Left lung (tissue), 14 donors: ENCODE measurements at places on chromosomes 2 and 18. TPM values are rescaled to one million over a fixed set of nuclear protein-coding genes. Genes with fewer than 3 reads are reported as not detected.

The PLGLB2 gene
- 4.4 TPM for total RNA-seq

The OR6B2 gene
- total RNA-seq, result not detected

The ACTR1B gene
- 67.2 TPM for total RNA-seq

The MAL gene
- total RNA-seq, result 13.6 TPM

The SULT1C3 gene
- not detected for total RNA-seq

The CHRNG gene
- total RNA-seq, result not detected

The ZBTB7C gene
- 8.7 TPM for total RNA-seq

The CNDP1 gene
- total RNA-seq, result not detected

The CABYR gene
- total RNA-seq, result 2.9 TPM

GRCh38 chr2:96839293-96839874 lies 4.4 kb downstream of the ANKRD23 start:
- H3K36me3 ChIP-seq, result no peaks in the 10 kb centered on the region
- no peaks in the 10 kb centered on the region for H3K4me1 ChIP-seq
- peak; percentile 82 for DNase-seq
- H3K4me3 ChIP-seq, result no peak overlapping the region
- H3K27ac ChIP-seq, result no peak overlapping the region

- H3K36me3 ChIP-seq, result no peaks in the 10 kb centered on the region
- DNase-seq, result no peak
- H3K4me1 ChIP-seq, result peaks cover 13% of the 10 kb centered on the region
- no peak overlapping the region for H3K4me3 ChIP-seq
- no peaks in the 10 kb centered on the region for H3K27me3 ChIP-seq
- peak overlapping the region; percentile 71 for H3K27ac ChIP-seq
These were observed 677.6 kb downstream of the IRS1 start for GRCh38 chr2:226122041-226122440.

DNA sequence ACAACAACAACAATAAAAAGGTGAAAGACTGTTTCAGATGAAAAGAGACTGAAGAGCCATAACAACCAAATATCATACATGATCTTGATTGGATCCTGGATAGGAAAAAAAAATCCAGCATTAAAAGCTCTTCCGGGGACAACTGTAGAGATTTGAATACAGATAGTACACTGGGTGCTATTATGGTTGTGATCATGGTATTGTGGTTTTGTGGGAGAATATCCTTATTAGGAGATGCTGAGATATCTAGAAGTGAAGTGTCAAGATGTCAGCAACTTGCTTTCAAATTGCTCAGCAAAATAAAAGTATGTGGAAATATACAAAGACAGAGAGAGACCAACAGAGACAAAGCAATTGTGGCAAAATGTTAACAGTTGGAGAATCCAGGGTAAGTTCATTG lies 15.5 kb upstream of the SPATA3 start:
- no peak overlapping the region for H3K4me3 ChIP-seq
- no peaks in the 10 kb centered on the region for H3K27me3 ChIP-seq
- no peak overlapping the region for H3K27ac ChIP-seq
- no peaks in the 10 kb centered on the region for H3K4me1 ChIP-seq
- H3K36me3 ChIP-seq, result no peaks in the 10 kb centered on the region

DNA sequence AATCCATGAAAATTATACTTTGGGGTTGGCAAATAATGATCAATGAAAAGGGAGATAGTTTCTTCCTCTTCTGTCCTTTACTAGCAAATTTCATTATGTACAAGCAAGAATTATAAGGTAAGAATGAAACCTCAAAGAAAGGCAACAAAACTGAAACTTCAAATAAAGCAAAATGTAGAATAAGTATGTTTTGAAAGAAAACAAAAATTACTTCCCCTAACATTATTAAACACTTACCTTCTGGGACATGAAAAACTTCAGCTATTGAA lies 29.4 kb downstream of the THADA start:
- H3K27ac ChIP-seq, result no peak overlapping the region
- H3K27me3 ChIP-seq, result no peaks in the 10 kb centered on the region
- no peak overlapping the region for H3K4me3 ChIP-seq
- H3K36me3 ChIP-seq, result peaks cover 82% of the 10 kb centered on the region

DNA sequence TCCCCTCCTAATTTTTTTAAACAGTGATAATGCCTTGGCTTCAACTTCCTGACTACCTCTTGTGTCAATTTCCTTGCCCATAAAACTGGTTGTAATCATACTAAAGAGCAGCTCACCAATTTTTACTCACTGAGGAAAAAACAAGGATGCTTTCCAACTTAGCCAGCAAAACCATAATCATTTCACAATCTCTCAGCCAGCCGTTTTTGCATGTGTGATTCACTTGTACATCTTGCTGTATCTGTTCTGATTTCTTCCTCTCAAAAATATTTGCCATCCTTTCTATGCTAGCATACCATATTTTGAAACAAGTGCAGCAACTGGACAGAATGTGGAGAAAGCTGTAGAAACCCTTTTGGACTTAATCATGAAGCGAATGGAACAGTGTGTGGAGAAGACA lies 60.7 kb downstream of the RAB27B start:
- H3K4me1 ChIP-seq, result no peaks in the 10 kb centered on the region
- no peak overlapping the region for H3K27ac ChIP-seq
- no peak overlapping the region for H3K4me3 ChIP-seq
- DNase-seq, result no peak

DNA sequence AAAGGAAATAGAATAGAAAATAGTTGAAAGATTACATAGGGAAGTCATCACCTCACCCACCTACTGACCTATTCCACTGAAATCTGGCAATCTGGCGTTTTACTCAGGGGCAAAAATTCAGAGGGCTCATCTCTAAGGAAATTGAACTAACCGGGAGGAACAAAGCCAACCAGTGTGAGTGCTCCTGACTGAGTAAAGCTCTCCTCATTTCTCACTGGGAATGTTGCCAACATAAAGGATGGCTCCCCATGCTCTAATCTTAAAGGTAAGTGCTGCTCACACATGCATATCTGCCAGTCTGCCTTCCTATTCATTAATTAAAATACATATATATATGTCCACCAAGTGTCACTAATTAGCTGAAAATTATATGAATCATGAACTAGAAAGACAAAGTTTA lies 13.5 kb upstream of the DOK6 start:
- DNase-seq, result no peak
- no peak overlapping the region for H3K27ac ChIP-seq
- no peak overlapping the region for H3K4me3 ChIP-seq

DNA sequence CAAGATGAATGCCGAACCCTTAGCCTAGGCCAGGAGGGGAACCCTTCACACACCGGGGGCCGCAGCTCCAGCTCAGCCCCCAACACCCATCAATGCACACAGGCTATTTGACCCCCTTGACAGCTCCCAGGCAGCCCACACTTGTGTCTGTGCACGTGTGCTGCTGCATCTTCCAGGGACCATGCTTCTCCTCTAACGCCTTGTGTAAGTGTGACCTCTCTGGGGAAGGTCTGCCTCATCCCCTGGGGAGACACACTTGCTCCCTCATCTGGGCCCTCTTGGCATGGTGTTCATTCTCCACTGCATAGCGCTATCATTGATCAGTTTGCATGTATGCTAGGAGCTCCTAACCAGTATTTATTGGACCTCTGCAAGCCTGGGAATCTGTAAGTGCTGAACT lies 120.0 kb upstream of the FHL2 start:
- H3K27me3 ChIP-seq, result no peaks in the 10 kb centered on the region
- H3K27ac ChIP-seq, result no peak overlapping the region
- no peak overlapping the region for H3K4me3 ChIP-seq
- DNase-seq, result no peak
- H3K4me1 ChIP-seq, result no peaks in the 10 kb centered on the region

DNA sequence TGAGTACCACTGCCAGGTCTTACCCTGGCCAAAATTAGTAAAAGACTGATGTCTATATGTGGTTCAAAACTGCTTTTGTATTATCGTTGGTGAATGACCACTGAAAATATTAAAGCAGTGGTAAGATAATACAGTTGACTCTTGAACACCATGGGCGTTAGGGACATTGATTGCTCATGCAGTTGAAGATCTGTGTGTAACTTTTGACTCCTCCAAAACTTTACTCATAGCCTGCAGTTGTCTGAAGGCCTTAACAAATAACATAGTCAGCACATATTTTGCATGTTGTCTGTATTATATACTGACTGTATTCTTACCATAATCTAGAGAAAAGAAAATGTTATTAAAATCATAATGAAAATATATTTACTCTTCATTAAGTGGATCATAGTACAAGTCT lies 5.8 kb upstream of the ANKRD12 start:
- DNase-seq, result no peak
- no peak overlapping the region for H3K4me3 ChIP-seq
- no peaks in the 10 kb centered on the region for H3K36me3 ChIP-seq
- peaks cover 40% of the 10 kb centered on the region for H3K4me1 ChIP-seq
- H3K27me3 ChIP-seq, result no peaks in the 10 kb centered on the region
- H3K27ac ChIP-seq, result no peak overlapping the region

DNA sequence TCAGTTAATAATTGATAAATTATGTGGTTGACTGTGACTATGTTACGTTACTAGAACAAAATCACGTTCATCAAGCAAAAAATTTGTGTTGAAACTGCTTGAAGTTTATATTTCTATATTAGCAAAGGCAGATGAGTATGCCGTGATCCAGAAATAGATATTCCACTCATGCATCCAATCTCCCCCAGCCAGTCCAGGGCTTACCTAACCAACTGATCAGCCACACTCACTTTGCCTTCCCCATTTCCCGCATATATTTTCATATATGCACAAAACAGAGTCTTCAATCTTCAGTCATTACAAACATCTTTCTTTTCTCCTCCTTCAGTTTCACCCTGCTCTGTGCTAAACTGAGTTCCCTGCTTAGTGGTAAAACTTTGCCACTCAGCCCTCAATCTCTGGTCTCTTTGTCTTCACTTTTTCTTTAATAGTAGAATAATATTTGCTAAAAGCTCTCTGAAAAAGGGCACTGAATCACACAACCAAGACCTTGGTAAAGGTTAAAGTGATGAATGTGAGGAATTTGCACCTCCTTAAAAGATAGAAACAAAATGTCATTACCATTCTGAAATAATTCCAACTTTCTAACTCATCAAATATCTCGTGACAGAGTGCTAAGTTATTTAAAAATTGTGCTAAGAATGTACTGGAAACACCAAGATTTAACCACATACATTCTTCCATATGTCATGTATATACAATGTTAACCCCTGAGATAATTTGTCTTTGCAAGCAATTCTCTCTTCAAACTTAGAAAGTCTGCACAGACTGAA lies 893.2 kb upstream of the CRIM1 start:
- no peak for DNase-seq
- H3K36me3 ChIP-seq, result no peaks in the 10 kb centered on the region
- H3K4me1 ChIP-seq, result no peaks in the 10 kb centered on the region
- no peak overlapping the region for H3K27ac ChIP-seq

DNA sequence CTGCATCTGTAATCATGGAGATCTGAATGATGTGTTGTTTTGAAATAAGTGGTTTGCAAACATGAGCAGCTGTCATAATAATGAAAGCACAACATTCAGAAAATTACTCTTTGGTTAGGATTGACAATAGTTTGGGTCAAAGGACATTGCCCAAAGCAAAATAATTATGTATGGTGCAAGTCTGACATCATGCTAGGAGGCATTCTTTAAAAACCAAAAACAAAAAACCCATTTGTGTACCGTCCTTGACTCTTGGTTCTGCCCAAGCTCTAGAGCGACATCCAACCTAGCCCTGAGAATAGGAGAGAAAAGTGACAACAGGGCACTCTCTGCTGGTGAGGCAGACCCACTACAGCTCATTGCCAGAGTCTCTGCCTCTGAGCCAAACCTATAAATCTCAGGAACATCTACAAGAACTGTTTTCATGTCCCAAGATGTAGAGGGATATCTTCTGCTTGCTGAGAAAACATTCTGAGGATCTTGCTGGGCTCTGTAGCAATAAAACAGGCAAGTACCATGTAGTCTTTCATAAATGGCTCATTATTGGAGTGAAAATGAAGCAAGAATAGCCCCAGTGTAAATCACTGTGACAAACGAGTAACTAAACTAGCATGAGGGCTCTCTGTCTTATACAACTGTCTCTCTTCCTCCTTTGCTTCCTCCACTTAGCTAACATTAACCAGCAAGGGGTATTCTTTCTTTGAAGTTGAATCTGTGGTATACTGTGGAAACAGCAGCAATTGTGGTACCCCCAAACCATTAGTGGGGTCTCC lies 266.8 kb upstream of the CXCR4 start:
- no peak overlapping the region for H3K4me3 ChIP-seq
- no peaks in the 10 kb centered on the region for H3K27me3 ChIP-seq
- no peak overlapping the region for H3K27ac ChIP-seq

GRCh38 chr2:54274781-54275242 lies 18.8 kb upstream of the TSPYL6 start:
- no peaks in the 10 kb centered on the region for H3K36me3 ChIP-seq
- H3K4me1 ChIP-seq, result no peaks in the 10 kb centered on the region
- H3K4me3 ChIP-seq, result no peak overlapping the region
- no peak for DNase-seq
- no peak overlapping the region for H3K27ac ChIP-seq

- no peaks in the 10 kb centered on the region for H3K27me3 ChIP-seq
- no peak for DNase-seq
- H3K4me3 ChIP-seq, result no peak overlapping the region
- no peaks in the 10 kb centered on the region for H3K36me3 ChIP-seq
These were observed 37.7 kb upstream of the GPR155 start for GRCh38 chr2:174524527-174524926.

- H3K36me3 ChIP-seq, result no peaks in the 10 kb centered on the region
- H3K27ac ChIP-seq, result no peak overlapping the region
- H3K27me3 ChIP-seq, result no peaks in the 10 kb centered on the region
- H3K4me1 ChIP-seq, result no peaks in the 10 kb centered on the region
- DNase-seq, result no peak
- no peak overlapping the region for H3K4me3 ChIP-seq
These were observed 41.9 kb downstream of the ZNF521 start for GRCh38 chr18:25310045-25310444.

- peak overlapping the region; percentile 87 for H3K27ac ChIP-seq
- no peaks in the 10 kb centered on the region for H3K27me3 ChIP-seq
- H3K36me3 ChIP-seq, result no peaks in the 10 kb centered on the region
- H3K4me1 ChIP-seq, result peaks cover 75% of the 10 kb centered on the region
- peak; percentile 81 for DNase-seq
- peak overlapping the region; percentile 41 for H3K4me3 ChIP-seq
These were observed 103.5 kb downstream of the SPTBN1 start for GRCh38 chr2:54559593-54560145.

DNA sequence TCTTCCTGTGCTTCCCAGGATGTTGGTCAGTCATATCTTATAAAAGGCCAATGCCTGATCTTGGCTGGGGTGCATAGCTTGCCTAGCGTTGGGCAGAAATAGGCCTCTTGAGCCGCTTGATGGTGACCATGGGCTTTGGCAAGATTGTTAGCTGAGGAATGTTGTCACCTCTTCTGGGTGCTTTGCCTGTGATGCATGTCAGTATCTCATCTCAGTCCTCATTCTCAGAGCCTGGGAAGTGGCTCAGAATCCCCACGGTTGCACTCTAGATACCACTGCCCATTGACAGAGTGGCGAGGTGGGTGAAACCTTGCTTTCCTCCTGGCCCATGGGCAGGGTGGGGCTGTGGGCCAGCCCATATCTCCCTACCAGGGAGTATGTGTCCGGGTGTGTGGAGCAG lies 79.2 kb upstream of the MGAT5 start:
- H3K36me3 ChIP-seq, result no peaks in the 10 kb centered on the region
- peaks cover 17% of the 10 kb centered on the region for H3K4me1 ChIP-seq
- H3K4me3 ChIP-seq, result no peak overlapping the region
- DNase-seq, result no peak
- H3K27me3 ChIP-seq, result no peaks in the 10 kb centered on the region

- H3K36me3 ChIP-seq, result no peaks in the 10 kb centered on the region
- no peaks in the 10 kb centered on the region for H3K27me3 ChIP-seq
- DNase-seq, result no peak
- no peak overlapping the region for H3K4me3 ChIP-seq
- H3K4me1 ChIP-seq, result no peaks in the 10 kb centered on the region
These were observed 220.1 kb upstream of the CTAGE1 start for GRCh38 chr18:22637787-22638186.
